ENCODE measurements at places on chromosomes 12 and 14.

GRCh38 chr14:65369560-65369959 lies 43.0 kb upstream of the FUT8 start:
- DNase-seq, result no peak

DNA sequence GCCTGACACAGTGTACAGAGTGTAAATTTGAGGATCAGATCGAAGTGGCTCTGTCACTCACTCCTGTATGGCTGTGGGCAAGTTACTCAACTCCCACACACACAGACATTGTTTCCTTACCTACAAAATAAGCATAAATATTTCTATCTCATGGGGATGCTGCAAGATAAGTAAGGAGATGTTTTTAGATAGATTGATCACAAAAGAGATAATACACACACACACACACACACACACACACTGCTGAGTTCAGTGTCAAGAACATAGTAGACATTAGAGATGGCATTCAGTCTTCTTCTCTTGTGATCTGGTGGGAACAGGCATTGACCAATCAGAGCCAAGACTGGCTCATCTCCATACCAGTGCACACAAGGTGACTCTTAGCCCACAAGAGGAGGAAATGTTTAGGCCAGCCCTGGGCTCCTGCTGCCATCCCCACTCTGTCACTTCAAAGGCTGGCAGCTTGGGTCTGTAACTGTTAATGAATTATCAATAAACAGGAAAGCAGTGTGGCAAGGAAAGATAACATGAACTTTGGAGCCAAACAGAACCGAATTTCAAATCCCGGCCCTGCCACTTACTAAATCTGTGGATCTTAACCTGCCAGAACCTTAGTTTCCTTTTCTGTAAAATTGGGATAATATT lies 3.4 kb upstream of the RNASE8 start:
- DNase-seq, result no peak

GRCh38 chr14:65003394-65003793 lies 16.7 kb downstream of the FNTB start:
- DNase-seq, result no peak

- DNase-seq, result no peak
Measured at GRCh38 chr12:98253207-98254037, 262.0 kb upstream of the TMPO start.

DNA sequence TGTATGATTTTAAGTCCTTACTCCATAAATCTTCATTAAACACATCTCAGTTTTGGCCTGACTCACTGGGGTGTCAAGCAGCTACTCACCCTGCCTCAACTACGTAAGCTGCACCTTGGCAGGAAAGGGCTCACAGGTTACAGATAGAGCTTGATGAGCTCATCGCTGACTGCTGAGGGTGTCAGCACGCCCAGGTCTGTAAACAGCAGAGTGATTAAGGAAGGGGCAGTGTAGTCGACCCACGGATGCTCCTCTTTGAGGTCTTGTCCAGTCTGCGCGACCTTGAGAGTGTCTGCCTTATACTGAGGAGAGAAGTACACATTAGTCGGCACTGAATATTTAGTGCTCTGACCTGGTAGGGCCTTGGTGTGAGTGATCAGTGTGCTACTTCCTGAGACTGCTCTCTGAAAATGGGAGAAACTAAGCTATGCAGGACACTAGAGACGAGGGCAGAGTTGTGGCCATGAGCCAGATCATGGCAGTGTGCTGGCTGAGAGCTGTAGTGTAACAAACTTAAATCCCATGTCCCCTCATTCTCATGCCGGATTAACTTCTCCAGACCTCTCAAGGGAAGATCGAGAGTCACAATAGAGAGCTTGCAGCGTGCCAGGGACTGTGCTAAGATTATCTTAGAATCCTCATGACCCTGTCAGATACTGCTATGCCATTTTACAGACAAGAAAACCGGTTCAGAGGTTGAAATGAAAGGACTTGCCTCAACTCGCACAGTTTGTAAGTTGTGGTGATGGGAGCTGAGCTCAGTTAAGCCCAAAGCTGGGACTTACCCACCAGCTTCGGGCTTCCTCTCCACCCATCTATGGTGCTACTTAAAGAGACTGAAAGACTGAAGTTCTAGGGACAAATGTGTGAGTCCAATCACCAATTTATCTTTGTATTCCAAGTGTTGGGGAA lies 11.6 kb downstream of the EIF2B1 start:
- peak; percentile 34 for DNase-seq

GRCh38 chr12:55681142-55682077 lies 26.3 kb downstream of the ITGA7 start:
- DNase-seq, result peak; percentile 43

- no peak for DNase-seq
Measured at GRCh38 chr12:32457251-32458025, 58.1 kb downstream of the FGD4 start.

DNA sequence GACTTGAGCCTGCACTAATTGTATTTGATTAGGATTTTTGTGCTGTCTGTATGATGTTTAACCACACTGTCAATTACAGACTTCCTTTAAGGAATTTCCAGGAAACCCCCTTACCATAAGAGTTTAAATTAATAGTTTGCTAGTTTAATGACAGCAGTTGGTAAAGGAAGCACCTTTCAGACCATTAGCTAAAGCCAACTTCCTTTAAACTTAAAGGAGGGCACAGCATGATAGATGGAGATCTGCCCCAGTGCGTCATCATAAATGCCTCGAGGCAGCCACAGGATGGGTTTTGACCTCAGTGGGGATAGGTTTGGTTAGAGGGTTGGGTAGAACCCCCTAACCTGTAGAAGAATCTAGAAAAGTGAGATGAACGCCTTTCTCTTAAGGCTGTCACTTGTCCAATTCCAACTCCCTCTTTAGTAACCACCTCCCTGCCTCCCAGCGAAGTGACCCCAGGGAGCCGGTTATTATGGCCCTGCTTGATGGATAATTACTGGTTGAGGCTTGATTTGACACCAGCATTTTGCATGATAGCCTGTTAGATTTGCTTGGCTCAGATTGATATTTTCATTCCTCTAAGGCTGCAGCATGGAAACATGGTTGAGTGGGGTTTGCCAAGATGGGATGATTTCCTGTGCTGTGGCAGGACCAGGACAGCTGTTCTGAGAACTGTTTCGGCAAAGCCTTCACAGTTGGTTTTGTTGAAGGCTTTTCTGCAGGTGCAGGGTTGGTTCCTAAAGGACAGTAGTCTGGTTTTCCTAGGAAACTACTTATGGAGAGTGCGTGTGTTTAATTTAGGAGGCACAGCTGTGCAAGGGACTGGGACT lies 62.7 kb downstream of the CHST11 start:
- DNase-seq, result no peak

- DNase-seq, result no peak
Measured at GRCh38 chr12:8677362-8677761, 14.7 kb upstream of the MFAP5 start.

DNA sequence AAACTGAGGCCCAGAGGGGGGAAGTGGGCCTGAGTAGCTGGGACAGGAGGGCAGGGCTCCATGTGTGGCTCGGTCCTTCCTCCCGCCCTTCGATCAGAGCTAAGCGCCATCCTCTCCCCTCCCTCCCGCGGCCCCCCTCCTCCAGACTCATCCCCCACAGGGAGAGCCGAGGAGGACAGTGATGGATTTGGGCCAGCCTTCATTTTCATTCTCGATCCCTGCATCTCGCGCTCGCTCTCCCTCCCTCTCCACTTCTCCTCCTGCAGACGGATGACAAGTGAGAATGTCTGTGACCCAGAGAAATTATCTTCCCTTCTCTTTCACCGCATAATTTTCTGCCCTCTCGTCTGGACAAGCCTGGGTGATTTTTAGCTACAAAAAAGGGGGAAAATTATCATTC lies 183.3 kb downstream of the RBM19 start:
- no peak for DNase-seq

- no peak for DNase-seq
Measured at GRCh38 chr12:32201096-32201495, 94.4 kb downstream of the BICD1 start.

- peak; percentile 62 for DNase-seq
Measured at GRCh38 chr14:57820581-57820980, 45.3 kb downstream of the SLC35F4 start.

- peak; percentile 20 for DNase-seq
Measured at GRCh38 chr12:89707703-89708564, 704 bp downstream of the ATP2B1 start.

DNA sequence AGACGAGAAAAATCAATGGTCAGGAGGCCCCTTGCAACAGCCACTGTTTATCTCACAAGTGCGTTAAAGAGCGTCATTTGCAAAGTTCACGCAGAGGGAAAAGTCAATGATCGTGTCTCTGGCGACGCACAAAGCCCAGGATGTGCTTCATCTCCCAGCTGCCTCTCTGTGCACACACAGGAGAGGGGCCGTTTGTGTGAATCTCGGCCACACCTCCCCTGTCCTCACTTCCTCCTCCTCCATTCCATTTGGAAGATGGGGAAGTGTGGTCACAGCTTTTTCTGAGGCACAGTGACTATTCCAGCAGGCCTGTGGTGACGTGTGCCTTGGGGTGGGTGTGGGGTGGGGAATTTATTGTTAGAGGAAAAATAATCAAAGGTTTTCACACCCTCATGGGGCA lies 90.4 kb downstream of the RBM19 start:
- DNase-seq, result no peak

DNA sequence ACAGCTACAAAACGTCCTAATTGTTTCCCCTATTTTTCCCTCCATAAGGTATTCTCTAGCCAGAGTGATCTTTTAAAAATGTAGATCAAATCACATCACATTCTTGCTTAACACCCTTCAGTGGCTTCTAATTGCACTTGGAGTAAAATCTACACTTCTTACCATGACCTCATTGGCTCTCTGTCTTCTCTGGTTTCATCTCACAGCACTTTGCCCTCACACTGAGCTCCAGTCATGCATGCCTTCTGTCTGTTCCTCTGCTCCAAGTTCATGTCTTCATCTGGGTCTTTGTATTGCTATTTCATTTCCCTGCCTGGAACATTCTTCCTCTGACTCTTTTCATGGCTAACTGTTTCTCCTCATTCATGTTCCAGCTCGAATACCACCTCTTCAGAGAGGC lies 220.4 kb upstream of the GARIN6 start:
- DNase-seq, result no peak

DNA sequence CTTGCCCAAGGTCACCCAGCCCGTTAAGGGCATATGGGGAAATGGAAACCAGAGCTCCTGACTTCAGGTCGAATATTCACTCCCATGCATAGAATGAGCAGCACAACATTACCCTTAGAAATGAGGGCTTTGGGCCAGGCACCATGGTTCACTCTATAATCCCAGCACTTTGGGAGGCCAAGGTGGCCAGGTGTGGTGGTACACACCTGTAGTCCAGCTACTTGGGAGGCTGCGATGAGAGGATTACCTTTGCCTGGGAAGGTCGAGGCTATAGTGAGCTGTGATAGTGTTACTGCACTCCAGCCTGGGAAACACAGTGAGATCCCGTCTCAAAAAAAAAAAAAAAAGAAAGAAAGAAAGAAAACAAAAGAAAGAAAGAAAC lies 341.0 kb upstream of the TMPO start:
- no peak for DNase-seq

GRCh38 chr14:57066887-57067513 lies 201.7 kb downstream of the EXOC5 start:
- peak; percentile 5 for DNase-seq

- DNase-seq, result peak; percentile 63
Measured at GRCh38 chr12:4216187-4216927, 57.2 kb upstream of the CCND2 start.

Data from mammary epithelial cell (primary cell).